ENCODE measurements at places on chromosomes 1 and 21.

GRCh38 chr1:64171797-64172281, 31.6 kb upstream of the UBE2U start:
- DNase-seq, result no peak

GRCh38 chr1:43934101-43934985, 742 bp downstream of the ARTN start:
- peak; percentile 30 for DNase-seq

DNA sequence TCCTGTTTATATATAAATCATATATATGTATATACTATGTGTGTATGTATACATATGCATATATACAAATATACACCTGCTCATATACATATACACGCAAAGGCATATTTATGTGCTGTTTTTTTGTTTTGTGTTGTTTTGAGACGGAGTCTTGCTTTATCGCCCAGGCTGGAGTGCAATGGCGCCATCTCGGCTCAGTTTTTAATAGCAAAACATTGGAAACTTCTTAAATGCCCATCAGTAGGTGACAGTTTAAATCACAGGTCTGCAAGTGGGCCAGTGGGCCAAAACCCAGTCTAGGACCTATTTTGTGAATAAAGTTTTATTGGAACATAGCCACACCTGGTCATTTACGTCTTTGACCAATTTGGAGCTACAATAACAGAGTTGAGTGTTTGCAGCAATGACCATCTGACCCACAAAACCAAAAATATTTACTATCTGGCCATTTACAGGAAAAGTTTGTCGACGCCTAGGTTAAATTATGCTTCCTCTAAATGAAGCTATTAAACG, 132.3 kb downstream of the TOMM20 start:
- no peak for DNase-seq

DNA sequence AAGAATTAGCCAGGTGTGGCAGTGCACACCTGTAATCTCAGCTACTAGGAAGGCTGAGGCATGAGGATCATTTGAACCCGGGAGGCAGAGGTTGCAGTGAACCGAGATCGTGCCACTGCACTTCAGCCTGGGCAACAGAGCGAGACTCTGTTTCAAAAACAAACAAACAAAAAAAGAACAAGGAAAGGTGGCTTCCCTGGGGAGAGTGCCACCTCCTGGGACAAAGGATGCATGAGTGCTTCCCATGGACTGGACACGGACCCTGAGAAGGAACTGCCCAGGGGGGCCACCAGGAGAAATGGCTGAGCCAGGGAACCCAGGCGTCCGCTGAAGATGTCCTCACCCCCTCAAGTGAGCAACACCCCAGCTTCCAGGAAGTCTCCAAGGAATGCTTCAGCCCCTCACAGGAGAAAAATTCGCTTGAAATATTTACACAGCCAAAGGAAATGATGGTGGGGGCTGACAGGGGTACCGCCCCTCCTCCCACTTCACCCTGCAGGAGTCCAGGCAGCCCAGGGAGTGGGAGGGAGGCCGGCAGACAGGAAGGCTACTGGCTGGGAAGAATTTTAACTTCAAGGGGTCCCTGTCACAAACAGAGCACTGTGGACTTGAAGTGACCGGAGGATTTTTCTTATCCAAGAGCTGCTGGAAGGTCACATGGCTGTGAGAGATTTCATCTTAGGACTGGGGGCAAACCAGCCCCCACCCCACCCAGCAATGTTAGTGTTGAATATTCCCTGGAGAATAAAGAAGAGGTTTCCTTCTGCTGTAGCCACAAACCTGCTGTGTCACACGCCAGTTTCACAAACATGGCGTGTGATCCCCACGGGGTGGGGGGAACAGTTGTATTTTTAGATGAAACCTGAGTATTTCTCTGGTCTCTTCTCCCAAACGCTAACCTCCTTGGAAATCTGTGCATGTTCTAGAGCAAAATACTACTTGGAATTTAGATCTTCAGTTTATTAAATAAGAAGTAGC, 90.8 kb upstream of the SLC25A33 start:
- no peak for DNase-seq

GRCh38 chr1:147904726-147905125, 2.1 kb downstream of the GJA8 start:
- no peak for DNase-seq

DNA sequence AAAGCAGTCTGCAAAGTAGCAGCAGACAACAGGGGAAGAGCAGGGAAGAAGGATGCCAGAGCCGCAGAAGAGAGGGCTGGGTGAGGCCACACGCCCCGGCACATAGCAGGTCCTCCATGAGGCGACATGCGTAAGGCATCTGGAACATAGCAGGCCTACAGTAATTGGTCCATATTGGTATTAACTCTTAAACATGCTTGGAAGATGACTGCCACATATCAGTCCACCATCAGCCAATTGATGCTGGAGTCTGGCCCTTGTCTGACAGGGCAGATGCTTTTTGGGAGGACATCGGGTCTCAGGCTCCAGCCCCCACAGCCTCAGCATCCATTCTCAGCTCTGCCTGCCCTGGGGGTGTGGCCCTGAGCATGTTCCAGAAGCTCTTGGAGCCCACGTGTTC, 93.7 kb downstream of the TAS1R2 start:
- DNase-seq, result no peak

DNA sequence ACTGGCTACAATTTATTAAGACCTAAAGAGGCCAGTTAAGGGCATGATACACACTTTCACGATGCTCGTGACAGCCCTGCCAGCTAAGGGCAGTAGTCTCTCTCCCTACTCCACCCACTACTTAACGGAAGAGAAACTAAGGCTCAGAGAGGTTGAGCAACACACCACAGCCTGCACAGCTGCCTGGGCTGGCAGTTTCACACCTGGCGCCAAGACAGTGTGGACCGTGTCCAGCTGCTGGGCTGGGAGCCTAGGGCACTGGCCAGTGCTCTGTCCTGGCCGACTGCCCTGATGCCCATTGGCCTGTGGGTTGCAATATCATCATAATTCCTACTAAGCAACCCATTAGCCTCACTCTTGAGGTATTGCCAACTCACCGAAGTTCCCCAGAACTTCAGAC, 27.6 kb downstream of the TENT5C start:
- DNase-seq, result no peak

All from T1000 (cell line).